ENCODE measurements at places on chromosomes 5 and 9.

DNA sequence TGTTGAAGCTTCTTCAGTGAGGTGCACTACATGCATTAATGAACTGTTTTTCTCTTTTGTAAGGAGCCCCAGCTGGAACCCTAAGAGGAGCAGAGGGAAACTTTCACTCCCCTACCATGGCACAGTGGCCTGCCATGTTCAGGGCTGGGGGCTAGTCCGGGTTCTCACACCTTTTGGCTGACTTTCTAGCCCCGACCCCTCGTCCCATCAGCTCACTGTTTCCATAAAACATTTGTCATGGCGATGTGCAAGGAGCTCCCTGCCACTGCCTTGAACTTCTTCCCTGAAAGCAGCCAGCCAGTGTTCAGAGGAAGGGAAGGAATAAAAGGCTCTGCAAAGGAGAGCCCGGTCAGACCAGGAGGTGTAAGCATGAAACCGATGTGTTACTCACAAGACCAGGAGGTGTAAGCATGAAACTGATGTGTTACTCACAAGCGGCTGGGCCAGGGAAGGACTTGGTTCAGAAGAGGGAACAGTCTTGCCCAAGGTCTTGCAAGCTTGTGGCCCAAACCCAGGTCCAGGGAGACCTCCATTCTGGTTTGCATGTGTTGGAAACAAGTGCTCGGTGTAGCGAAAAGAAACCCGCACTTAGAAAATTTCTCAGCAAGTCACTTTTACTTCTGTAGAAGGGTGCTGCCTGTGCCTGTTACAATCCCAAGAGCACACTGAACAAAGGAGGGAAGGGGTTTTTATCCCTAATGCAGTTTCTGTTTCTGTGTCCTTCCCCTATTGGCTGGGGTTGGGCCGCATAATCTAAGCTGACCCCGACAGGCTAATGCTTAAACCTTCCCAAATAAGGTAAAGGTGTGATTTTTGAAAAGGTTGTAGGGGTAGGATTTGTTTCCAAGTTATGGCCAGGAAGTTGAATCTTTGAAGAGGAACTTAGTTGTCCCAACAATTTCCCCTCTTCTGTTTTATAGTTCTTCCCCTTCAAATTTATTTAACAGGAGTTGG, 3.4 kb upstream of the ABO start:
- no peak for DNase-seq

DNA sequence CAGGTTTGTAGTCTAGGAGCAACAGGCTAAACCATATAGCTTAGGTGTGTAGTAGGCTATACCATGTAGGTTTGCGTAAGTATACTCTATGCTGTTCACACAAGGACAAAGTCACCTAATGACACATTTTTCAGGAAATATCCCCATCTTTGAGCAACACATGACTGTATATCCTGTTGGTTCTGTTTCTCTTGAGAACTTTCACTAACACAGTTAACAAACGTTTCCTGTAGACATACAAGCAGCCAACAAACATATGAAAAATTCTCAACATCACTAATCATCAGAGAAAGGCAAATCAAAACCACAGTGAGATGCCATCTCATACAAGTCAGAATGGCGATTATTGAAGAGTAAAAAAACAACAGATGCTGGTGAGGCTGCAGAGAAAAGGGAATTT, 68.2 kb downstream of the NR2F1-AS1 start:
- peak; percentile 92 for DNase-seq

DNA sequence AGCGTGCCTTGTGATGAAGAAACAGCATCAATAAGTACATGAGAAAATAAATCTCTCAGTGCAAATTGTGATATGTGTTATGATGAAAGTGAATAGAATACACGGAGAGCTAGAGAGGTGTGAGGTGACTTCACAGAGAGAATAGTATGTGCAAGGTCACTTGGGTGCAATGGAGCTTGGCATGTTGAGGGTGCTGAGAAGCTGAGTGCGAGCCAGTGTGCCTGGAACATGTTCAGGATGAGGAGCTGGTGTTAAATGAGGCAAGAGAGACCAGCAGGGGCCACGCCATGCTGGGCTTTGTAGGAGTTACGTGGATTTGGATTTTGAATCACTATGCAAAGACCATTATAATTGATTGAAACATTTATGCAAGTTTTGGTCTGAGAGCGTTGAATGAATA, 12.8 kb upstream of the RPS23 start:
- DNase-seq, result no peak

DNA sequence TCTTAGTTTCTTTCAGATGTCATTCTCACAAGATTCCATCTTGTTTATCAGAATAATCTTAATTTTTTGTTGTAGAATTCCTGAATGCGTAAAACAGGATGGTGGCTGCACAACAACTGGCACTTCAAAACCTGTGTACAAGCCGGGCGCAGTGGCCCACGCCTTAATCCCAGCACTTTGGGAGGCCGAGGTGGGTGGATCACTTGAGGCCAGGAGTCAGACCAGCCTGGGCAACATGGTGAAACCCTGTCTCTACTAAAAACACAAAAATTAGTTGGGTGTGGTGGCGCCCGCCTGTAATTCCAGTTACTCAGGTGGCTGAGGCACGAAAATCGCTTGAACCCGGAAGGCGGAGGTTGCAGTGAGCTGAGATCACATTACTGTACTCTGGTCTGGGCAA, 10.5 kb upstream of the CCNB1 start:
- no peak for DNase-seq

GRCh38 chr9:9079473-9079872, 1279.9 kb upstream of the DMAC1 start:
- no peak for DNase-seq

GRCh38 chr5:68225188-68225910, 9.8 kb downstream of the PIK3R1 start:
- peak; percentile 90 for DNase-seq

DNA sequence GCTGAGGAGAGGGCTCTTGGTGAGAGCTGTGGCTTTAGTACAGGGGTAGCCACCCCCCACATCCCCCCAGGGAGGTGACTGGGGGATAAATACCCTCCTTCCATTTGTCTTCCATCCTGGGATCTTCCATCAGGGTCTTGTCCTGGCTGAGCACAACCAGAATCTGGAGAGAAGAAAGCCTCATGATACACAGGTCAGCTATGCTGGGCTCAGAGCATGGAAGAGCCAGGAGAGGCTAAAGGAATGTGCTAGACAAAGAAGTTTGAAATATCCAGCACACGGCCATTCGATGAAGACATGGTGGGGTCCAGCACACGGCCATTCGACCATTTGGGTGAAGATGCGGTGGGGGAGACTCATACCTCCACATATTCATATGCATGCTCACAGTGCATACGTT, 30.0 kb downstream of the ROPN1L start:
- DNase-seq, result no peak

- DNase-seq, result peak; percentile 33
These were observed 2.2 kb downstream of the PPP2CA start for GRCh38 chr5:134223406-134224248.

GRCh38 chr9:12717907-12718306, 24.7 kb downstream of the TYRP1 start:
- DNase-seq, result no peak

DNA sequence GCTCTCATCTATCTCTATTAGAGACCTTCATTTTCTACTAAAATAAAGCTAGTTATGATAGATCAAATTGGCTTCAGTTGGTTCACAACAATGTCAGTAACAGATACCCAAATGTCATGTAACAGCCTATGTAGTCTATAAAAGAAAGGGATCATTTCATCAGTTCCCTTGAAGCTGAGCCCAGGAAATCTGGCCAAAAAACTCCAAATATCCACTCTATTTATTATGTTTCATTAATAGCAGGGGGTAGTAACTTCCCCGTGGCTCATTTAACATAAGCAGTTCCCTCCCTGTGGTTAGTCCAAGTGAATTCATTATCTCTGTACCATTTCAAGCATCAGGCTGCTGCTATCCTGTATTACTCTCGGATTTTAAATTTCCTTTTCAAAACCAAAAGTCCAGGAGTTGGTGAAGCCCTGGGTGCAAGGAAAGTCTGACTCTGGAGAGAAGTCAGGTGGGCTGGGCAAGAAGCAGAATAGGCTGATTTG, 66.0 kb downstream of the SH3PXD2B start:
- no peak for DNase-seq

DNA sequence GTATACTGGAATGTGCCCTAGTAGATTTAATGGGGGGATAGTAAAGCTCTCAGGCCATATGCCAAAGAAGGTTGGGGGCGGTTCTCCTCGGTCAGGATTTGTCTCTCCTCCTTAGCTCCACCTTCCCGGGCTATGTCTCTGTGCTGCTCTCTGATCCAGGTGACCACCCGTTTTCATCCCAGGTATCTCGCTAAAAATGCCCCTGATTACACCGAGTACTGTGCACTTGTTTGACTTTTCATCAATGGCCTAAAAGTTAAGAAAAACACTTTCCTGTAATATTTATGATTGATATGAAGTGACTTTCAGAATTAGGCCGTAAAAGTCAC, 724 bp downstream of the NDUFS6 start:
- no peak for DNase-seq

GRCh38 chr9:113482991-113483675, 19.6 kb downstream of the RGS3 start:
- DNase-seq, result no peak

DNA sequence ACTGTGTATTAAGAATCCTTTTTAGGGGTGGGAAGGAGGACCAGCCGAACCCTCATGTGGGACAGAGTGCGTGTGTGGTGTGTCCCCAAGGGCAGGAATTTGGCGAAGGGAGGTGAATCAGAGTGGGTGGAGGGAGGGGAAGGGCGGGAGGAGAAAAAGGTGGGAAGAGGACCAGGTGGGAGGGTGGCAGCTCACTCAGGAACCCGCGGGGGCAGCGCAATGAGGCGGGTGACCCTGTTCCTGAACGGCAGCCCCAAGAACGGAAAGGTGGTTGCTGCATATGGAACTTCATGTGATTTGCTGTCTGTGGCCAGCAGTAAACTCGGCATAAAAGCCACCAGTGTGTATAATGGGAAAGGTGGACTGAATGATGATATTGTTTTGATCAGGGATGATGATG, 8.8 kb upstream of the POLR1E start:
- no peak for DNase-seq

DNA sequence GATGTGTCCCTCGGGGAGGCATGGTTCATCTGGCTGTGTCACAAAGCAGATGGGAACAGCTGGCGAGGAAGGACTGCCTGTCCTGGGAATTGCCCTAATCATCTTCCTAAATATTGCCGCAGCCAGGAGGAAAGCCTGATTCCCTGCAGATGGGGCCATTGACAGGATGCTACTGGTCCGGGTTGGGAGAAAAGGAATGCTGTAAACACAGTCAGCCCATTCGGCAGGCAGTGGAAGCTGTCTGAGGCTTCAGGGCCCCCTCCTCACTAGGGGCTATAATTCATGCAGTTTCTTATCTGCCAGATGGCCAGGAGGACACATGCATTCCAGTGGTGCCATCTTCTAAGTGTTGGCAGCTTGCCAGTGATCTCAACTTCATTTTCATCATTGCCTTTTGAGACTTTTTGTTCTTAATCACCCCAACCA, 110.3 kb downstream of the KCNIP1 start:
- DNase-seq, result no peak

DNA sequence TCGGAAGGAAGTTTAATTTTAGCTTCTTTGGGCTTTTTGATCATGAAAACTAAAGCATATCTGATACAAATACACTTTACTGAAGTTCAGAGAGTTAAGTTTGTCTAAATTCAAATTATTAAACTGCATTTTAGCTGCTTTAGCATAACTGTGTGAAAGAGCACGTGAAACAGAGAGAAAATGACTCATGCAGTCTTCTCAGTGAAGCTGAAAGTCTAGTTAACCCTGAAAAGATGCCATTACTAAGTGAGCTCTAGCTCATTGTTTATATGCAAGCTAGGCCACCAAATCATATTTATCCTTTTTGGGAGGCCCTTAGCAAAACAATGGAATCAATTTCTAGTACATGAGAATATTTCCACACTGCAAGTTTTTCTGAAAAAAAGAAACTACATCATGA, 27.6 kb downstream of the TPD52L3 start:
- DNase-seq, result peak; percentile 74

- no peak for DNase-seq
These were observed 106.2 kb downstream of the CEMIP2 start for GRCh38 chr9:71662082-71662481.

- peak; percentile 48 for DNase-seq
These were observed 23.4 kb downstream of the MINAR2 start for GRCh38 chr5:129771058-129771838.

- no peak for DNase-seq
These were observed at the start of gene PPP2R2B for GRCh38 chr5:146878476-146879172. TSS of gene PPP2R2B (minus strand) at chr5:146878757.

- no peak for DNase-seq
These were observed 664.8 kb upstream of the ZNF608 start for GRCh38 chr5:125411071-125411743.

DNA sequence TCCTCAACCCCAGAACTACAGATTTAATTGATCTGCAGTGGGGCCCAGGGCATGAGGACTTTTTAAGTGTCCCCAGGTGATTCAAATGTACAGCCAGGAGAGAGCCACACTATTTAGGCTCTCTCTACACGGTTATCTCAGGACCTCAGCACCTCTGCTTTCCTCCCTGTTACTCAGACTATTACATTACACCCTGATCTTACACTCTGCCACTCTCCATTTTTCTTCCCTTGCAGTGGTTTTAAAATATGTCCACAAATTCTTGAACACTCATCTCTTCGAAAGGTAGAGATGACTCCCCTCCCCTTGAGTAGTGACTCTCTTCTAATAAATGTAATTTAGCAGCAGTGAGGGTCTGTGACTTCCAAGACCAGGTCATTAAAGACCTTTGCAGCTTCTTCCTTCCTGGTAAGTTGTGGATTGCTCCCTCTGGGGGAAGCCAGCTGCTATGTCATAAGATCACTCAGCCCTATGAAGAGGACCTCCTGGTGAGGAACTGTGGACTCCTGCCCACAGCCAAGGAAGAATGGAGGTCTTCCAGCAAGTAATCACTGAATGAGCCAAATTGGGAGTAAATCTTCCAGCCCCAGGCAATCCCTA, 87.5 kb upstream of the SSBP2 start:
- peak; percentile 32 for DNase-seq

DNA sequence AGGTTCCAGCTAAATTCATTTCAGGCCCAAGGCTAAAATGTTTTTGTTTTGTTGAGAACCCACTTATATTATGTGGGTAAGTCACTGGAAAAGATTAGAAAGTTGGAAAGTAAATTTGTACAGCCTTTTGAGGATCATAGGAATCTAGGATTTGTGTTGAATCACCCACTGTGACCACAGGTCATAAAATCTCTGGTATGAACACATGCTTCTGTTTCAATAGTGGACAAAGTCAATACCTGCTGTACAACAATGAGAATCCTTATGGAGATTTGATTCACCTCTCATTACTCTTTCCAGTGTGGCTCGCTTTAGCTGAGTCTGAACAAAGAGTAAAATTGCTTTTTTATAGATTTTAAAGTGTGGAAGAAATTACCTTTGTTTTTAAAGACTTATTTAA, 369.5 kb downstream of the TMEM167A start:
- no peak for DNase-seq

DNA sequence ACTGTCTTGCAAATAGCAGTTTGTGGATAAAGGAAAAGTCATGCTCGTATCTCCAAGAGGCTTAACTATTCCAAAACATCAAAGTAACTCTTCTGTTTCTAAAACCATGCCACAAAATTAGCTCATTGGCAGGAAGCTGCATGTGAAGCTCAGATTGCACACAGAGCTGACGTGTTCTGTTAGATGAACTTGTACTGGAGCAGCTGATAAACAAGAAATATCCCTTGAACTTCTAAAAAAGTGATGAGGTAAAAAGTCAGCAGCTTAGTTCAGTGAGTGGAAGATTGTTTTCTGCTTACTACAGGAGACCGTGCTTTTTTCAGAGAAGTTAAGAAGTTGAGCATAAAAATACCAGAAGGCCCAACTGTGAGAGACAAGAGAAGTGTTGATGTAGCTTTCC, 113.2 kb downstream of the SLC12A2 start:
- DNase-seq, result no peak
